Hematopoietic multipotent progenitor cell treated with erythropoietin and hydrocortisone succinate and interleukin-3 and kit ligand, for 8 days (in vitro differentiated cells): ENCODE measurements at places on chromosomes 12 and 14.
A peak's percentile ranks its signal among the peaks of the same experiment; 100 is the strongest.

GRCh38 chr14:51070726-51071125 is 24.2 kb downstream of the TRIM9 start:
- DNase-seq, result no peak

- DNase-seq, result no peak
These were observed 1.5 kb downstream of the PRKCH start for GRCh38 chr14:61322799-61323290.

DNA sequence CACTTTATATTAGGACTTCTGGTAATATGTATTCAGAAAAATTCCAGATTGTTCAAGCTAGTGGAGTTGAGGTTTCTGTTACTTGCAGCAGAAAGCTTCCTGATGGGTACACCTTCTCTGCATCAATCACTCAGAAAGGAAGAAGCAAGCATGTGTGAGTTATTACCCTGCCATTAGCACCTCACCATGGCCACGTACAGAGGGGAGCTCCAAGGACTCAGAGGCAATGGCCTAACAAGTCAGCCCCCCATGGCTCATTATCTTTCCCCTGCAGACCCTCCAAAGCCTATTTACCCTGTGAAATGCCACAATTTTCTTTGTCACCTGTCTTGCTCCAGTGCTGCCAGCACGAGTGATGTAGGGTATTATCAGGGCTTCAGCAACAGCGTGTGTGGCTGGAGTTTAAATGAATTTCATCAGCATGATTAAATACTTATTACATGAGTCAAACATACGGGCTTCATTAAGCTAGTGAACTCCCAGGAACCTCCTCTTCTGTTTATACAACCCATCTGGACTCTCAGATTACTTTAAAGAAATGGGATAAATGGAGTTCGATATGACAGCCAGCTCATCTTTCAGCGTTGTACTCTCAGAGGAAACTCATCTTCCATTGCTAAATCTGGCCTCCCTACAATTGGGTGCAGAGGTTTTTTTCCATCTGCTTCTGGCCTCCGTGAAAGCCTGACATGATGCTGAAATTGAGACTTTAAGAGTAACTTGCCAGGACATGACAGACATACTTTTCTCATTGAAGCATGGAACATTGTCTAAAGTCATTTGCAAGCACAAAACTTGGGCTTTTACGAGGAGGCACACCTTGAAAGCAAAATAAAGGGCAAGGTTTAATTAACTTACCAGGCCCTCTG is 135.9 kb downstream of the TMEM30B start:
- no peak for DNase-seq

GRCh38 chr12:71014180-71014785 is 93.7 kb upstream of the PTPRR start:
- DNase-seq, result no peak

- no peak for DNase-seq
These were observed 3.1 kb downstream of the NR4A1 start for GRCh38 chr12:52054231-52054832.

- DNase-seq, result peak; percentile 43
These were observed 524.4 kb downstream of the MED13L start for GRCh38 chr12:115752913-115753726.
